Sciatic nerve (tissue), 2 donors: ENCODE measurements at places on chromosomes 4 and X.

DNA sequence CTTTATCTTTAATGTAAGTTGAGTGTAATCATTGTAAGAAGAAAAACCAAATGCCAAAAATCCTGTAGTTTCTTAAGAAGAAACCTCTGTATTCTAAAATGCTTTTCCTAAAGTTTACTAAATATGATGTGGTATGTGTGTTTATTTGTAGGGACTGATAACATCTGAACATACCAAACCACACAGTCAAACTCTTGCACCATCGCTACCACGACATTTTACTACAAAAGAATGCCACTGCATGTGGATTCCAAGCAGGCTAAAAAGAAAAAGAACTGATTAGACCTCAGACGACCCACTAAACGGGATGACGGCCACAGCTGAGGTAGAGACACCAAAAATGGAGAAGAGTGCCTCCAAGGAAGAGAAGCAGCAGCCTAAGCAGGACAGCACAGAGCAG, 46.1 kb downstream of the LAS1L start:
- no peak for DNase-seq

GRCh38 chr4:182382941-182383340, 139.7 kb downstream of the TENM3 start:
- no peak for DNase-seq

GRCh38 chr4:8736090-8736825, 135.4 kb downstream of the HMX1 start:
- no peak for DNase-seq

DNA sequence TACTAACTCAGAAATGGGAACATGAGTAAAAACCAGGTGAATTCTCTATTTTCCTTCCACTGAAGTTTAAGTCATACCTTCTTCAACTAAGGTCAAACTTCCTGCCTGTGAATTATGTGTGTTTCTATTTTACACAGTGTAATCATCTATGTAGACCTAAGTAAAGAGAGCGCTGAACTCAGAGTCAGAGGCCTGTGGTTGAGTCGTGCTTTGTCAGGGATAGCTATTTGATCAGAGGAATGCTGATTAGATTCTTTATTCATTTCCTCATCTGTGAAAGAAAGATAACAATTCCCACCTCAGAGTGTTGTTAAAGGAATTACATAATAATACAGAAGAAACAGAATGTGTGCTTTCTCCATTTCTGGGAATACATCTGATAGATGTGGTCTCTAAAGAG, 654.1 kb downstream of the STIM2 start:
- DNase-seq = no peak

DNA sequence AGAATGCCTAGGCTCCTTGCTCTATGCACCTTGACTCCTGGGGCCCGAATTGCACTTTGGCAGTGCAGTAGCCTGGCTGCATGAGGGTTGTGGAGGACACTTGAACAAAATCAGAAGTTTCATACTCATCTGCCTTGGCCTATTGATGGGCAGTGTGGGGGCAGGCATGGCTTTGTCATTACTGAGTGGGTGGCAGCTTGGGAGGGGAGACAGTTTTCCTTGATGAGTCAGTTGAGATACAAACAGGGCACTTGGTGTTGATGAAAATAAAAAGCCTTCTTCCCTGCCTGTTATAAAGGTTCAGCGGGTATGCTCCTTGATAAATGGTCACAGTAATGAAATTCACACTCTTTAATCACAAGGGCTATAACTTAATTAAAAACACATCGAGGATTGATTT, 126.8 kb upstream of the MAMLD1 start:
- no peak for DNase-seq

- no peak for DNase-seq
Observed at GRCh38 chrX:154596290-154596929, 11.5 kb downstream of the CTAG1A start.

GRCh38 chr4:117324851-117325491, 239.6 kb upstream of the TRAM1L1 start:
- no peak for DNase-seq

DNA sequence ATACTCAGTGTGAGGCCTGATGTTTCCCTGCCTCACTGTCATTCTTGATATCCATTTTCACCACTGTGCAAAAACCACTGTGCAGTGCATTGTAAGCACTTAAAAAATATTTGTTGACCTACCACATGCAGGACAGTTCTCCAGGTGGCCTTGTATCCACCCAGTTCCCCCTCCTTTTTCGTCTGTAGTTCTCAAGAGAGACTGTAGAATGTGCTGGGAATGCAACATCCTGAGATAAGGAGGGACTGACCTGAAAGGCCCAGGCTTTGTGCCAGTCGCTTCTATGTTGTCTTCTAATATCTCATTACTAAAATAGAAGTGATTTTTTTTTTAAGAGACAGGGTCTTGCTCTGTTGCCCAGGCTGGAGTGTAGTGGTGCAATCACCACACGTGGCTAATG, 21.7 kb upstream of the PAQR3 start:
- no peak for DNase-seq

DNA sequence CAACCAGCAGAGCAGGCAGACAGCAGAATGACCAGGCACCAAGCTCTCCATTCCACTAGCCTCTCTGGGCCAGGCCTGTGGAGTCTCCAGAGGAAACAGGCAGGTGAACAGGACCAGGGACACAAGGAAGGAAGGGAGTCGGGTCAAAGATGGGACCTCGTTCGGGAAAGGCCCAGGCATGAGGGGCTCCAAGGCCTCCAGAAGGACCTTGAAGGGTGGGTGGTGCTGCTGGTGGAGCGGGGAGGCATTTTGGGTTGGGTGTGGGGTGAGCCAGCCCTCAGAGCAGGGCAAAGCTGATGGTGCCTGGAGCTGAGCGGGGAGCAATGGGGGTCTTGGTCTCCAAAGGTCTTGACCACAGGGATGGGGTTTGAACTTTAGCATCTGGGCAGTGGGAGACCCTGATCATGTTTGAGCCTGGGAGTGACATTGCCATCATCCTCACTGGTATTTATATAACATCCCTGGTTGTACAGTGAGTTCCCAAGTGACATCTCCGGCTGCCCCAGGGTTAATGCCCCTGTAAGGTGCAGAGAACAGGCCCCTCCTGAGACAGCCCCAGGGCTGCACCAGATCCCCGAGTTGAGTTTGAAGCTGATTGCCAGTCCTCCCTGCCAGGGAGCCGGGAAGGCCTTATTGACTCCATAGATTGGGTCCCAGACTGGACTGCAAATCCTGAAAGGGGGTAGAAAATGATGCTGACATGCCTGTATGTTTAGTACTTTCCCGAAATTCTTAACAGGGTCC, 52.7 kb downstream of the PSAPL1 start:
- DNase-seq = peak; percentile 42

GRCh38 chrX:50698944-50699343, 115.0 kb downstream of the SHROOM4 start:
- no peak for DNase-seq

DNA sequence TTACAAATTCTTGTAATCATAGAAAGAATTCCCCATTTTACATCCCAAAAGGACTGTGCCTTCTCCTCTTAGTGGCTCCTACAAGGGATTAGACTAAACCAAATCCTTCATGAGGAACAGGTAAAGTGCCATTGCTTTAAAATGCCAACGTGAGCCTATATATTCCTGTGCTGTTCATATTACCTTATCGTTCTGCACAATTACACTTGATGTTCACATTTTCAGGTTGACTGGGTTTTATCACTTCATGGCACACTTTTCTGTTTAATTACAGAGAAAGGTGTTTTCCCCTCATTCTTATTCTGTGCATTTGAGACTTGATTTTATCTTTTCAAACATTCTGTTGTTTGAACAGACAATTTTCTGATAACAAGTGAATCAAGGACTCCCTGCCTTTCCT, 645.6 kb upstream of the FTHL17 start:
- DNase-seq = no peak

DNA sequence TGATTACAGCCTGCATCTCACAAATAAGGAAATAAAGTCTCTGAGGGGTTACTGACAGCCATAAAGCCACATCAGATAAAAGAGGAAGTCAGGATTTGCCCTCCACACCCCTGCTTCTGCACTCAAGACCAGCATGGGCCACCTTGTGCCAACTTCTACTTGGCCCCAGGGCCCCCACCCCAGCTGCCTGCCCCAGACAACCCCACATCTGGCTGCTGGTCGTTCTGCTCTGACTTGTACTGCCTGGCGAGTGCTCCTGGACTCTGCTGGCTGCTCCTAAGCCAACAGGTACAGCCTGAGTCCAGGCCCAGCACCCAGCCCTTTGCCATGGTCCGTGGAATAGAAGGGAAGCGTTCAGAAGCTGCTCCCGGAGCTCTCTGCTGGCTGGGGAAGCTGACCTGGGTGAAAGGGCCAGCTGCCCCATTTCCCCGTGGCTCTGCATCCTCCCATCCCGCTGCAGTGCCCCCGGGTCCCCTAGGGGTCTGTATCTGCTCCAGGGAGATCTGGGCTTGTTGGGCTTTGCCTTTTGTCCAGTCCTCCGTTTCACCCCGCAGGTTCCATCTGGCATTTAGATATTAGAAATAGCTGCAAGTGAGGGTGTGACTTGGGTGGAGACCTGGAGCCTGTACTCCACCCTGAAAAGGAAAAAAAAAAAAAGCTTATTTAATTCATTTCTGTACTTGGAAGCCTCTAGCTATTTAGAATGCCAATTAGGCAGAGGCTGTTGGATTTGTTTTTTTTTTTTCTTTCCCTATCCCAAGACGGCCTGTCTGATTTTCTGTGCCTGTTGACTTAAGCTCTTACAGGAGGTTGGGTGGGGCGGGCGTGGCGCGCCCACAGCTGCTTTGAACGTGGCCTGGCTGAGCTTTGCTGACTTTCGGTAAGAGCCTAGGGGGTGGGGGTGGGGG, 194.7 kb downstream of the PTTG2 start:
- DNase-seq = no peak

DNA sequence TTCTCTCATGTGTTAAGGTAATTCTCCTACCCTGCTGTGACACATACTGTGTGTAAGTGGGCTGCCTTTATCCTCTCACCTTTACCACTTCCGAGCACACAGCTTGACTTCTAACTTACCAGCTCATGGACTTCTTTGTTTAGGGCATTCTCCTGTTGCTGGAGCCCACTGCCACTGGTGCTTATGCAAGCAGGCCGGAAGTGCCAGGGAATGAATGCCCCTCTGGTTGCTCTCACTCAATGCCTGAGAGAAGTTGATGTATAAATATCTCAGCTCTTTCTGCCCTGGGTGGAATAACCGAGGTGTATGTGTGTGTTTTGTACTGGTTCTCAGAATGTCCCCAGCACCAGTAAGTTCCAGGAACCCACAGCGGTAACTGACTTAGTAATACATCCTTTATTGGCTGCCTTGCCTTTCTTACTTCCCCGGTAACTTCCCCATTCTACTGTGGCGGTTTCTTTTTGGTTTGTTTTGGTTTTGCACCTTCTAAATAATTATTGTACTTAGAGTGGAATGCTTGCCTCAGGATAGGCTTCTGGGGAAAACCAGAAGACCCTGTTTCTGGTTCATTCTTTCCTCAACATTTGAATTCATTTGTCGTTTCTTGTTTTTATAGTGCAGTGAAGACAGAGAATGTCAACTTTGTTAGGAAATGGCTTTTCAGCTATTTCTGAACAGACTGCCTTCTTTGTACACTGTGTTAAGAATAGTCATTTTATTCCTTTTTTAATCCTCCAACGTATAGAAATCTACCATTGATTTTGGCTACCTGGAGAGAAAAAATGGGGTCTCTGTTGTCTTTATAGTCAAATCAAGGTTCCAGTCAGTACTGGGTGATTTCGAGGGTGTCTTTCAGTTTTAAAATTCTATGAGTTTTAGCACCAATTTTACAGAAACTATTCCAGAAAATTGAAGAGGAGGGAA, 45.4 kb downstream of the CXorf58 start:
- DNase-seq = no peak

GRCh38 chr4:140717313-140717712, 38.9 kb downstream of the TBC1D9 start:
- DNase-seq = no peak

GRCh38 chr4:183284965-183285364, 35.1 kb downstream of the CLDN22 start:
- no peak for DNase-seq

GRCh38 chr4:13238936-13239335, 245.2 kb downstream of the RAB28 start:
- no peak for DNase-seq
